ENCODE measurements at places on chromosomes 7 and 10.

GRCh38 chr7:98398567-98399372 is 2.1 kb downstream of the BAIAP2L1 start:
- no peak for DNase-seq

GRCh38 chr10:71473671-71474599 is 77.2 kb downstream of the CDH23 start:
- DNase-seq: no peak

DNA sequence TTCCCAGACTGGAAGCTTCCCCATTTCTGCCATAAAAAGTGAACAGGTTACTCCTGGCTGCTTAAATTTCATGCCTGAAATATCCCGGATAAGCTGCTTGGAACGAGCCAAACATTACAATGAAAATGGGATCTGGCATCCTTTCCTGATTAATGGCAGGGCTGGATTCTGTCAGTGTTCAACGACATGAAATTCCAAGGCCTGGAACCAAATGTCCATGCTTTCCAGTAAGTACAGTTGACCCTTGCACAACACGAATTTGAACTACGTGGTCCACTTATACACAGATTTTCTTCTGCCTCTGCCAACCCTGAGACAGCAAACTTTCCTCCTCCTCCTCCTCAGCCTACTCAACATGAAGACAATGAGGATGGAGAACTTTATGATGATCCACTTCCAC is 65.4 kb downstream of the SGMS1 start:
- DNase-seq: no peak

GRCh38 chr10:58755677-58756076 is 243.0 kb downstream of the BICC1 start:
- DNase-seq: no peak

- DNase-seq: peak; percentile 64
These were observed 18.4 kb downstream of the CTBP2 start for GRCh38 chr10:125141860-125142484.

GRCh38 chr7:94655126-94655847 is 646 bp downstream of the SGCE start:
- peak; percentile 41 for DNase-seq

GRCh38 chr10:45179691-45180090 is 135.7 kb downstream of the OR13A1 start:
- DNase-seq: no peak

DNA sequence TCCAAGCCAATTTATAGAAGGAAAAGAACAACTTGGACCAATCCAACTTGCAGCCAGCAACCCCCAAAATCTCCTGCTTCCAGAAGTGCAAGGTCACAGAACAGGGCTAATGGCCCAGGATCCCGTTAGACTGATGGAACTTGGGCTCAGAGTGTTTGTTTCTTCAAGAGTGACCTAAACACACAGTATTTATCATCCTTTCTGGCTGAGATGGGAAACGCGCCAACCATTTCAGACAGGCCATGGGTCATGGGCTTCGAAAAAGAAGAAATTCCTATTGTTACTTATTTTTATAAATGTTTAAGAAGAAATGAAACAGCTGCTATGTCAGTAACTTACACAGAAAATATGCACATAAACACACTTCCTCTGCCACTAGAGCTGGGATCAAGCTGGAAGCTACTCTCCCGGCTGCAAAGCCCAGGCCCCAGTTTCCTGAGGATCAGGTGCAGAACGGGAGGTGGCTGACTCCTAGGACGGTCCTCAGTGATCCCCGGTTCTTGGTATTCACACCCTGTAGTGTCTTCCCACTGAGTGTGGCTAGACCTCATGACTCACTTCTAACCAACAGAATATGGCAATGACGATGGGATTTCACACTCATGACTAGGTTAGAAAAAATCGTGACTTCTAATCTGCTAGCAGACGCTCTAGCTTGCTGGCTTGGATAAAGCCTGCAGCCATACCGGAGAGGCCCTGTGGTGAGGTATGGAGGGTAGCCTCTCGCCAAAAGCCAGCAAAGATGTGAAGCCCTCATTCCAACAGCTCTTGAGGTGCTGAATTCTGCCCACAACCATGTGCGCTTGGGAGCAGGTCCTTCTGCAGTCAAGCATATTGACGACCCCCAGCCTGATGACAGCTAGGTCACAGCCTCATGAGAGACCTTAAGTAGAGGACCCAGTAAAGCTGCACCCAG is 60.2 kb downstream of the CHST15 start:
- no peak for DNase-seq

DNA sequence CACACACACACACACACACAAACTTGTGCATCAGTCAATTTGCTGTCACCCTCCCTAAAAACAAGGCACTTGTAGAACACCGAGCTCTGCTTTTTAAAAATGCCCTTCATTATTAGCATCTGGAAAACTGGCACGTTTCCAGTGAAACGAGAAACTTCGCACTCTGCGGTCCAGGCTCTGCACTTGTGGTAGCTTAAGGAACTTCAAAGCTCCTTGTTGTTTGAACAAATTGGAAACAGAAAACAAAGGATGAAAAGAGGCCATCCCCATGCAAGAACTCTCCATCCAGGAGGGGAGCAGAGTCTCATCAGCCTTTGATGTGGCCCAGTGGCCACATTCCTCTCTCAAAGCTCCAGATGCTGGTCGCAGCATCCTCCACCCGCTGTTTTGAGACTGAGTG is 105.1 kb downstream of the C10orf90 start:
- no peak for DNase-seq

- DNase-seq: no peak
These were observed 20.9 kb downstream of the TBX20 start for GRCh38 chr7:35232994-35233393.

- no peak for DNase-seq
These were observed 26.4 kb upstream of the MSS51 start for GRCh38 chr10:73459683-73460314.

GRCh38 chr7:90972906-90973550 is 291.2 kb upstream of the FZD1 start:
- no peak for DNase-seq

Data from C1 segment of cervical spinal cord (tissue), 14 donors.